ENCODE measurements at places on chromosomes 11 and 22. TPM values are rescaled to one million over a fixed set of nuclear protein-coding genes. Genes with fewer than 3 reads are reported as not detected.
A peak's percentile ranks its signal among the peaks of the same experiment; 100 is the strongest.

- peak; percentile 79 for DNase-seq
These were observed 12.9 kb downstream of the TSPAN32 start for GRCh38 chr11:2314525-2315394.

GRCh38 chr22:37260155-37260795 is 16.2 kb upstream of the RAC2 start:
- DNase-seq, result no peak

GRCh38 chr11:82406611-82407010 is 327.1 kb downstream of the FAM181B start:
- DNase-seq, result no peak

Gene GLB1L2
- polyA plus RNA-seq, result 19.4 TPM

Gene CHST1
- 7.1 TPM for polyA plus RNA-seq

DNA sequence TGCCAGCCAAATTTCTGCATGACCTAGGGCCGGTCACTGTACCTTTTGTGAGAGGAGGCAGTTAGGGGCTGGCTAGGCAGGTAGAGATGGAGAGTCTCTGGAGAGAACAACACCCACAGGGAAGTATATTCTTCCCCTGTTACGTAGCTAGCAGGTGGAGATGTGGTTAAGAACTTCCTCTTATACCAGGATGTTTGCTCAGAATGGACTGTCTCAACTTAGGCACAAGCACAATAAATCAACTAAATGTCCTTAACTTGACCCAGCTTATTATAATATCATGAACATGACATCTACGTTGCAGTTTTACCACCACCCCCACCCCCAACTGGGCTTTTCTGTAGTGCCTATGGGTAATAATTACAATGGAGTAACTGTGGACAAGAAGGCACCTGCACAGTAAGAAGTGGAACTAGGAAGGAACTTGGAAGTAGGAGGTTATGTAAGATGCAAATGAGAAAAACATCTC is 60.7 kb upstream of the MPEG1 start:
- no peak for DNase-seq

DNA sequence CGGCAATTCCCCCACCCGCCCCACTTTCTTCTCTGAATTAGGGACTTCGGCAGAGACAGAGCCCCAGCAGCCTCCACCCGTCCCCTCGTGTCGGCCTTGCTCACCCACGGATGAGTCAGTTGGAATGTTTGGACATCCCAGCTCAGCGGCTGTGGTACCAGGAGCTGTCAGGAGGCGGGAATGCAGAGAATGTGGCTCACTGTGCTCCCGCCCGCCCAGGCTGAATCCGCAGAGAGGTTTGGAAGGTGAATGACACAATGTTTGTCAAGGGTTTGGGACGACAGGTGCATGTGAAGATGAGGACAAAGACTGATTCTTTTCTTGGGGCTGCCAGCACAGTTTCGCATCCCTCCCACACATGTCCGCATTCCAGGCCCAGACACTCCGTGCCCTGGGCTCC is 39.6 kb downstream of the LIF start:
- no peak for DNase-seq

DNA sequence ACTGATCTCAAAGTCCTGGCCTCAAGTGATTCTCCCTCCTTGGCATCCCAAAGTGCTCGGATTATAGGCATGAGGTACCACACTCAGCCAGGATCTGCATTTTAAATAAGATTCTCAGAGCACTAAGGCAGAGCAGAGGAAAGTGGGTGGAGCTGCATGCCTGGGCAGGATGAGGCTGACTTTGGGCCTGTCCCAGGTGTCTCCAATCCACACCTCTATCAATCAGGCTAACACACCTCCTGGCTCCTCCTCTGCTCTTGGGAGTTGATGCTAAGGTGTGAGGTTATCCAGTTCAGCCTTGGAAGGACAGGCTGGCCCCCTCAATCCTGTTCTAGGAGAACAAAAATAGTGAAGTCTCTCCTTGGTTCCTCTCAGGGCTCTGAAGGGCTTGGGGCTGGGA is 30.2 kb upstream of the P2RY2 start:
- DNase-seq, result no peak

- DNase-seq, result no peak
These were observed 4.3 kb upstream of the ZC3H7B start for GRCh38 chr22:41296826-41297667.

DNA sequence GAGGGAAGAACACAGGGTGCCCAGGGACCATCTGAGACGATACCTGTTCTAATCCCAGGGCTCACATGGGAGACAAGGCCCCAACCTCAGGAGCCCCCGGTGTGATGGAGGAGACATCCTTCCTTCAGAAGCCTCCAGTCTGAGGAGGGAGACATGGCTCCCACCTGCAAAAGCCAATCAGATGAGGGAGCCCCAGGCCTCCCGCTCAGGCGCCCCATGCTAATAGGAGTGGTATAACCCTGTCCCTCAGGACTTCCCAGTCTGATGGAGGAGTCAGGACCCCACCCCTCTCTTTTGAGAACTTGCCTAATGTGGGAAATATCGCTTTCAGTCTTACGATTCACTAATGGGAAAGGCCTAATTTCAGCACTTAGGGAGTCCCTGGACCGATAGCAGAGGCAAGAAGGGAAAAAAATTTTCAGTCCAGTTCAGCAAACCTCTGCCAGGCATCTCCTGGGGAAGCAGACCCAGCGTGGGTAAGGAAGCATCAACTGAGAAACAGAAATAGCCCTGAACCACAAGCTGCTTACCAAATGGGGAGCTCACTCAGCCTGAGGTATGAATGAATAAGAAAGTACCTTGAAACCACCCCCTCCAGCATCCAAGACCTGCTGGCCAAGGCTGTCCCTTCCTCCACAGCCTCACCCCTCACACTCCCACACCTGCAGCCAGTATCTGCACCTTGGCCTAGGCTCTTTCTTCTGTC is 5.9 kb downstream of the ARRB1 start:
- DNase-seq, result no peak

Gene SHISAL1
- 2.5 TPM for polyA plus RNA-seq

DNA sequence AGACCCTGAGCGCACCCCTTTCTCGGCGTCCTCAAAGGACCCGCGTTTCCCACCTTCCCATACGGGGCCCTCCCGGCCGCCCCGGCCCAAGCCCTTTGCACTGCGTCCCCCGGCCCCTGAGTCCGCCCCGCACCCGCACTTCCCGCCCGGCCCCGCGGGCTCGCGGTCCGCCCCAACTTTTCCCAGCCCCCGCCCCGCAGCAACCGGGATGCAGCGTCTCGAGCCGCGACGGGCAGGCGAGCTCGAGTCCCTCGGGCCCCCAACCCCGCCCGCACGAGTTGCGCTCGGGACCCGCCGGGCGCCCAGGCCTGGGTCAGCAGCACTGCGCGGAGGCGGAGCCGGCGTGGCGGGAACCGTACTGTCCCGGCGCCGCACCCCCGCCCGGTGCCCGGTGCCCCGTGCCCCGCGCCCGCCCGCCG is 371 bp downstream of the SMCO4 start:
- peak; percentile 12 for DNase-seq

DNA sequence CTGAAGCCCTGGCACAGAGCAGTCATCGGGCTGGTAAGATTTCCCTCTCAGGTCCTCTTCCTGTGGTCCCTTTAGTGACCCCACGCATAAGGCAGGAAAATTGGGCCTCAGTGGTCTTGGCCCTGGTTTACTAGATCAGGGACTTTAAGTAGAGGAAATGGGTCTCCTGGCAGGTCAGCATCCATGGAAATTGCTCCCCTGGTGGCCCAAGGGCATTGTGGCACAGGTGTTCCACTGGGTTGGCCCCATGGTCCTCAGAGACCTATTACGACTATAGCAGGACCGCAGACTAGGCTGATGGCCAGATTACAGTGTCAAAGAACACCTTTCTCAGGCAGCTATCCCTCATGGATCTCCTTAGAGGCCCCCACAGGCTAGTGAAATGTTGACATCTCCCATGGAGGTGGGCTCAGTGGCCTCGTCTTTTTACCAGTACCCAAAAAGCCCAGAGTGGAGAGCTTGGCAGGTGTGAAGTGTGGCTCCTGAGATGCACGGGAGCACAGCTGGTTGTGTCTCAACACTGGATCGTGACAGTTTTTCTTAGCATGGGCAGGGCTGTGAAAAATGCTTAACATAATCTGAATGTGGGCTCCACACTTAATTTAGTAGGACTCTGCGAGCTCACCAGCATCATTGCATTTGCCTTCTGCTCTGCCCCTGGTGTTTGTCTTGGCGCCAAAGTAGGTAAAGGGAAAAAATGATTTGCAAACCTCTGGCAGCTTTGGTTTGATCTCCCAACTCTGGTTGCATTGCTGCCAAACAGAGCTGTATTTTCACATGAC is 74.2 kb downstream of the ZBTB16 start:
- DNase-seq, result no peak

DNA sequence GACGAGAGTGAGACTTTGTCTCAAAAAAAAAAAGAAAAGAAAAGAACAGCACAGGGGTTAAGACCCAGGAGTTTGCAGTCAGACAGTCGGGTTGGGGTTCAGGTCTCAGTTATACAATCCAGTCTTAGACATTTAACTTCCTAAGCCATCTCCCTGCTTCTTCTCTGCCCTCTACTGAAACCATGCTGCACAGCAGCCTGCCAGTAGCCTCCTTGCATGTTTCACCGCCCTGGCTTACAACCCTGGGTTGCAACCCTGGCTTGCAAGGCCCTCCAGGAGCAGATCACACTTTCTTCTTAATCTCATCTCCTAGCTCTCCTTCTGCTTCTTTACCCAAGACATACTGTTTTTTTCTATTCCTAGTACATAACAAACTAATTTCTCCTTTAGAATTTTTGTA is 5.9 kb upstream of the B3GAT3 start:
- no peak for DNase-seq

DNA sequence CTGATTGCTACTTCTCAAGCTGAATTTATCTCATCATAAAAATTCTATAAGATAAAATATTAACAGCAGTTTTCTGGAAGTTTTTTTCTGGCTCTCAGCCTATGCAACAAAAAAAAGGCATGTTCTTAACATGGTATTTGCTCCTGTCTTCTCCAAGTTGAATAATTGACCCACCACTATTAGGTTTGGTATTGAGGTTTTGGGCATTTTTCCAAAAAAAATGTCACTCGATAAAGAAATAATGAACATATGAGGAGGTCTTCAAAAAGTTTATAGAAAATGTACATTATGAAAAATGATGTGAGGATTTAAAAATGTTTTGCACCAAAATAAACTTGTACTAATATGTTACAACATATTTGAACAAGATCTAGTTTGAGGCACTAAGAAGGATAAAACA is 808.6 kb upstream of the RAG2 start:
- DNase-seq, result no peak

Gene UBASH3B
- polyA plus RNA-seq, result 7.3 TPM

Gene TRIM6
- 59.6 TPM for polyA plus RNA-seq

DNA sequence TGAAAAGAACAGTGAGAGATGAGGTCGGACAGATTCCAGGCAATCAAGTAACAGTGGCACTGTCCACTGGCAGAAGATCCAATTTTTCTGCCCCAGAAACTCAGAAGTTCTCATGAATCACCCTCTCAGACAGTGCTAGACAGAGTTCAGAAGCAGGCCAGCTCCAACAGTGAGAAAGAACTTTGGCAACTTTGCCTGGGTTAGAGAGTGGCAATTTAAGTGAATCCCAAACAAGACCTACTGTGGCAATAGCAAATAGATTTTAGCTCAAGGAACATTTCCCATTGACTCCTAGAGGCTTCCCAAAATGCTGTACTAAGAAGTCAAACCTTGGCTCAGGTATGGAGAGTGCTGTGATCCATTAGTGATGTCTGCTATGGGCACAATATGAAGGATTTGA is 12.3 kb downstream of the CD44 start:
- DNase-seq, result no peak

DNA sequence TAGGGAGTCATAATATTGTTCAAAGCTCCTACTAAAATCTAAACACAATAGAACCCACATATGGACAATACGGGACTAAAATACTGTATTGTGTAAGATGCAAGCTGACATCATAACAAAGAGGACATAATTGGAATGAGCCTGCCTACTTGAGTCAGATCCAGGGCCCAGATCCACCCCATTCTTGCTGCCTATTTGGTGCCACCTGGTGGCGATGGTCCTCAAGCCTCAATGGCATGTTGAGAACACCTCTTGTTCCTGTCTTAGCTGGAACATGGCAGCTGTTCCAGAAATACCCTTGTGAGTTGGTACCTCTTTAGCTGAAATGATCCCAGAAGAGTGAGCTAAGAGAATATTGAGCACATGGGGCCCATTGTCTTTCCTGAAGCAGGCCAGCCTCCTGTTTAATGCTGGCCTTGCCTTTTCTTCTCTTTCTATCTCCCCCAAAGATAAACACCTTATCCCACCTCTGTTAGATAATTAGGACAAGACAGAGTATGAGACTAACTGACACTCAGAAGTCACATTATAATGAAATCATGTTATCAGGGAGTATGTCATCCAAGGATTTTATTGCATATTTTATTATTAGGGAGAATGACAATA is 680.9 kb upstream of the ANO5 start:
- DNase-seq, result peak; percentile 36

- DNase-seq, result no peak
These were observed 520.2 kb downstream of the BRD1 start for GRCh38 chr22:49307481-49307830.

DNA sequence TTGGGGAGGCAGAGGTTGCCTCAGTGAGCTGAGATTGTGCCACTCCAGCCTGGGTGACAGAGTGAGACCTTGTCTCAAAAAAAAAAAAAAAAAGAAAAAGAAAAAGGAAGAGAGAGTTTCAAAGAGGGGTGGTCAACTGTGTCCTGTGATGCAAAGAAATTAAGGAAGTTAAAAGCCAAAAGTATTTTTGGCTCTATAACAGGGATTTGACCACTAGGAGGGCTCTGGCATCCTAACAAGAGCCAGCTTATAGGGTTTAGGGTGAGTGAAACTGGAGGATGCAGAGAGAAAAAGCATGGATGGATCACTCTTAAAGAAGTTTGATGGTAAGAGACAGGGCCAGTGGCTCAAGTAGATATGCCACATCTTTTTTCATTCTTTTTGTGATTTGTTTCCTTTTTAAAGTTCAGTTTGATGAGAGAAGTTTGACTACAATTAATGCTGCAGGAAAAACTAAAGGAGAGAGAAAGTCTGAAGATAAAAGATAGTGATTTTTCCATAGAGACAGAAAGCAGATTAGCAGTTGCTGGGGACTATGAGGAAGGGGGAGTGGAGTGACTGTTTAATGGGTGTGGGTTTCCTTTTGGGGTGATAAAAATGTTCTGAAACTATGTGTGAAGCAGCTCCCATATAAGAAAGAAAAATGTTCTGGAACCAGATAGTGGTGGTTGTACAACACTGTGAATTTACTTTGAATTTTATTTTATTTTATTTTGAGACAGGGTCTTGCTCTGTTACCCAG is 11.1 kb upstream of the MICAL2 start:
- no peak for DNase-seq

Gene NEFH
- 7.9 TPM for polyA plus RNA-seq

GRCh38 chr11:127027000-127027399 is 26.4 kb upstream of the KIRREL3 start:
- no peak for DNase-seq

- DNase-seq, result no peak
These were observed 13.1 kb upstream of the EXPH5 start for GRCh38 chr11:108606495-108607160.

Gene NXPE2
- 0.40 TPM for polyA plus RNA-seq

GRCh38 chr11:47545298-47545697 is 7.6 kb downstream of the CELF1 start:
- DNase-seq, result no peak

GRCh38 chr11:62433141-62433903 is 14.5 kb downstream of the SCGB1A1 start:
- no peak for DNase-seq

- no peak for DNase-seq
These were observed 1.4 kb downstream of the HPS4 start for GRCh38 chr22:26482161-26482560.

All from right renal pelvis (tissue), 4 donors.